CD4-positive, alpha-beta memory T cell (primary cell): ENCODE measurements at places on chromosomes 5 and 9. TPM values are rescaled to one million over a fixed set of nuclear protein-coding genes. Genes with fewer than 3 reads are reported as not detected.

DNA sequence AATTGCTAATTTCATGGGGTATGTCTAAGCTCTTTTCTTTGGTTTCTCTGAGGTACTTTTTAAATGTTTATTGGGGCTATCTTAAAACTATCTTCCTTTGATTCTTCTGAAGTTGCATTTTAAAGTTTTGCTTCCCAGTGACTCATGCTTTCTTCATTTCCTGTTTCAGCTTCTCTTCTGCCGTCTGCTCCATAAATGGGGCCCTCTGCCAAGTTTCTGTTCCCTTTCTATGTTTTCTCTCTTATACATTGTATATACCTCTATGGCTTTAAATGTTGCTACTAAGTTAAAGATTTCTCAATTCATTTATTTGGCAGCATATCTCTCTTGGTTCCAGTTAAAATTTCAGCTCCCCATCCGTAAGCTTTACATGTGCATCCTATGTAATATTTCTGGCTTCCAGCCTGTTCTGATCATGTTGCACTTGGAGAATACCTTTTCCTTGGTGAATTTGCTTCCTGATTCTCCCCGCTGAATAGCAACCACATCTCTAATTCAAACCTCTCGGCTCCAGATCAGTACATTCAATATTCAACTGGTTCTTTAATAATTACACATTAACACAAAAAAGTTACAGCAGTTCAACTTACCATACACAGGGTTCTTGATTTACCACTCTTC lies 125.3 kb downstream of the ST8SIA4 start:
- DNase-seq, result no peak

Gene PCDHA9
- not detected for total RNA-seq

- DNase-seq, result peak; percentile 46
Observed at GRCh38 chr9:70257991-70258691, 637 bp upstream of the SMC5 start.

- DNase-seq, result no peak
Observed at GRCh38 chr5:17852740-17853139, 218.5 kb downstream of the TAF11L14 start.

GRCh38 chr5:97097326-97098230 lies 44.8 kb downstream of the LIX1 start:
- DNase-seq, result no peak

DNA sequence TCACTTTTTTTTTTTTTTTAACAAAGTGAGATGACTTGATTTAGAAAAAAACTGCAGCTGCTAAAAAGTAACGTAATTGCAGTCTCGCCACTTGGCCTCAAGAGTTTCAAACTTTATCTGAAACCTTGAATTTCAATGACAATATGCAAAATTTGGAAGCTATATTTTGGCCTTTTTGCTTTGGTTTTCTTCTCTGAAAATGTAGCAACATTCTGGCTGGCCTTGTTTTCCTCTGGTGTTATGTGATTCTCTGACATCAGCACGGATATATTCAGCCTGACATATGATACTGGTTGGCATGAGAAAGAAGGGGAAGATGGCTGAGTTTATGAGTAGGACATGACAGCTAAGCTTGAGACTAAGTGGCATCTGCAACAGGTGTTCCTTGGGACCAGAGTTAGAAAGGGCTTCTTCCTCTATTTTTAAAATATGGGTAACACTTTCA lies 136.5 kb downstream of the MEF2C start:
- DNase-seq, result no peak

Gene PRLR
- not detected for total RNA-seq

DNA sequence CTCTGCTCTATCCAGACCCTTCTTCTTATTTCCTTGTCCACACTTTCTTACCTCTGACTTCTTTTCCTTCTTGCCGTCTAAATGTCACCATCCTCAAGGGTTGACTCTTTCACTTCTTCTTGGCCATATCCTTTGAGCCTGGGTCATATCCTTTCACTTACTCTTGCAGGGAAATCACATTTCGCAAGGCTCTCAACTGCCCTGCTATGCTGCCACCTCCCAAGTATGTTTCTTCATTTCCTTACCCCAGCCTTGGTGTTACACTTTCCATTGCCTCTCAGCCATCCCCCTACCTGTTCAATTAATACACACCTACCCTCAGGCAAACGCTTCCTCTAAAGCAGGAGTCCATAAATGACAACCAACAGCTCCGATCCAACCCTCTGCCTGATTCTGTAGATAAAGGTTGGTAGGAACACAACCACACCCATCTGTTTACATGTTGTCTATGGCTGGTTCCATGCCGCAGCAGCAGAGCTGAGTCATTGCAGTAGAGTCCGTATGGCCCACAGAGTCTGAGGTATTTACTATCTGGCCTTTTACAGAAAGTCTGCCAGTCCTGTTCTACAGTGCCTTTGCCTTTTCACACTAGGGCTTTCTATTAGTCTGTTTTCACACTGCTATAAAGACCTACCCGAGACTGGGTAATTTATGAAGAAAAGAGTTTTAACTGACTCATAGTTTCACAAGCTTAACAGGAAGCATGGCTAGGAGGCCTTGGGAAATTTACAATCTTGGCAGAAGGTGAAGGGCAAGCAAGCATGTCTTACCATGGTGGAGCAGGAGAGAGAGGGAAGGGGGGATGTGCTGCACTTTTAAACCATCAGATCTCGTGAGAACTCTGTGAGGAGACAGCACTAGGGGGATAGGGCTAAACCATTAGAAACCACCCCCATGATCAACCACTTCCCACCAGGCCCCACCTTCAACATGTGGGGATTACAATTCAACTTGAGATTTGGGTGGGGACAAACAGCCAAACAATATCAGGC lies 97.9 kb downstream of the SV2C start:
- no peak for DNase-seq

DNA sequence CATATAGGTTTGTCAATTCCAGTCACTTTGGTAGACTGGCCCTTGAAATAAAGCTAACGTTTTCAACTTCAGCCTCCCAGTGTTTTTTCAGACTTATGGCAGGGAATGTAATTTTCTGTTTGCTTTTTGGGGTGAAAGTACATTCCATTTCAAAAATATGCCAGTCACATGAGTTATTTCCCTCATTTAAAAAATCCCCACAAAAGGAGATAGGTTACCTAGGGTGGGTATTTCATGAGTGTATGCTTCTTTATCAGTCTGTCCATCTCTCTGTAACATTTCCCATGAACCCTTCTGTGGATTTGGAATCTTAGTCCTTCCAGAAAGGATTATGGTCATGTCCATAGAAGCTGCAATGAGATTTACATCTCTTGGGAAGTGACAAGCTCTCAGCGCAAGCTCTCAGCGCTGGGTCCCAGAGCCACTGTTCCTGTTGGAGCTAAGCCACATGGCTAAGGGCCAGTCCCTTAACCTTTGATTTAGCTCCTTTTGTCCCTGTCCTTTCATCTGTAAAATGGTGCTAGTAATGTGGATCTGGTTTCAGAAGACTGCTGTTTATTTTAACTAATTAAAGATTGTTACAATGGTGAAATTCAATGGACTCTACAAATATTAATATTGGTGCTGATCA lies 294.9 kb downstream of the NR3C1 start:
- no peak for DNase-seq

Gene BARHL1
- not detected for total RNA-seq

DNA sequence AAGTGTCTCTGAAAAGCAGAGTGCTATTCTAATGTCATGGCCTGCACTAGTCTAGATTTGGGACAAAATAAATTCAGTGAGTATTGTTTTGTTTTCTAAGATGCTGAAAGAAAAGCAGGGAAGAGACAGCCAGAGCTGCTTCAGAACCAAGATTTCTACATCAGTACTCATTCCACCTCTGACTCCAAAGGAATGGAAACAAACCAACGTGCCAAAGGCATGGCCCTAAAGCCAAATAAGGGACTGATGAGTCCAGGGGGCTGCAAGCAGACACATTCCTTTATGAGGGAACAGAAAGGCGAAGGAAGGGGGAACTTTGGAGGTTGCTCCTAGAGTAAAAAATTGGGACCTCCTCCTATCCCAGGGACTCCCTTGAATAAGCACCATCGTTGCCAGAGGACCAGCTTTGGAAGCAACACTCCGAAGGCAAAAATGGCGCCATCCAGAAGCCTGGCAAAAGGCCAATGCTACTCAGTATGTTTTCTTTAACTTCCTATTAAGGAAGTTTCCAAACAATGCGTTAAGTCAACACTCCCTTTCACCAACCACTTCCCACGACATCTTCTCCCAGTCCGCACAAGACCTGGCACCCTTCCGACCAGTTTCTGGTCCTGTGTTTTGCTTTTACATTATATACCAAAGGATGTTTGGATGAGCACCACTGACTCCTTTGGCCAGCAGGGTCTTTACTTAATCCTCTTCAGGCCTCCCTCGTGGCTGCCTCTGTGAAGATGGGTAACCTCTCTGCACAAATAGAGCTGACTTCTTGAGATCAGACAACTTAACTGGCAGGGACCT lies 31.6 kb downstream of the ADAM19 start:
- DNase-seq, result no peak

GRCh38 chr9:132164604-132165362 lies 2.9 kb downstream of the NTNG2 start:
- DNase-seq, result no peak

Gene FAM200C
- 0.84 TPM for total RNA-seq

DNA sequence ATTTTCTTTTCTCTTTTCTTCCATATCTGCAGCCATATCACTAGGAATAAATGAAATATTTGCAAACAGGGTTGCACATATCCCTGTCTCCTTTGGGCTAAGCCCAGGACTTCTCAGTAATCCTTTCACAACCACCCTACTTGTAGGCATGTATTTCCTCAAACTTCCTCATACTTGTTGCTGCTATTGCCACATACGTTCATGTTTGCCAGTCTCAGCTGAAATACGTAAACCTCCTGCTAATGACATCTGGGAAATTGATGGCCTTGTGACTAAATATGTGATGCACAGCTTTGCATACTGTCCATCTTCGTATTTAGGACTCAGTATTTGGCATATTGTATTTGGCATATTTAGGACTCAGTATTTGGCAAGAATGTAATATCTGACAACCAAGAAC lies 224.6 kb downstream of the PLK2 start:
- no peak for DNase-seq

Gene COMMD10
- 31.4 TPM for total RNA-seq

GRCh38 chr5:116152169-116152568 lies 67.3 kb downstream of the COMMD10 start:
- DNase-seq, result no peak

GRCh38 chr9:114856215-114856941 lies 50.5 kb upstream of the TNFSF15 start:
- no peak for DNase-seq

DNA sequence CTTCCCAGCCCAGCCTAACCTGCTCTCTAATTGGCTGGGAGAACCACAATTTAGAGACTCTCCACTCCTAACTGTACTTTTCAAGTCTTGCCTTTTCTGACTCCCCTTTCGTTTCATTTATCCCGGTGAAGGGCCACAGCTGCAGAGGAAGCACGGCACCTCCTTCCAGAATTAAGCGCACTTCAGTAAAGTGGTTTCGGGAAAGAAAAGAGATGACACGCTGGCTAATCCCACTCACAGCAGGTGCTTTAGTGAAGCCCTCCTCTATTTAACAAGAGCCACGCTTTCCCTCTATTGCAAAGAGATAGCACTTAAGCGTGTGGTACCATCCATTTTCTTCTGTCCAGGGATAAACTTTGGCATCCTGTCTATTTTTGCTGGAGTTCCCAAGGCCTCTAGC lies 4.8 kb downstream of the DNAH5 start:
- no peak for DNase-seq

Gene IRX2
- total RNA-seq, result not detected

- DNase-seq, result no peak
Observed at GRCh38 chr9:136111910-136112309, 6.8 kb downstream of the TMEM250 start.

DNA sequence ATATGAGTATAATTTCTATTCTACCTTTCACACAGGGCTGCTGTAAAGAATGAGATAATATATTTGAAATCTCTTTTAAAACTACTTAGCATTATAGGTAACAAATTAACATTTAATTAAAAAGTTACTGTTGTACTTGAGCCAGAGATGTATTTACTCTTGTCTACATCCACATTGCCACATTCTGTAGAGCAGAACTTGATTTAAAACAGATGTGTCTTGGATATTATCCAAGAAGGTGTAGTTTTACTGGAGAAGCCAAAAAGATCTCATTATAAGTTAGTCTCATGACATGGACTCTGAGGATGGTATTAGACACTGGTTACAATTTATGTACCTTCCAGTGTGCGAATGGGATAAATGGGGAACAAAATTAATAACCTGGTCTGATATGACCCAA lies 293.1 kb upstream of the CCNH start:
- DNase-seq, result no peak

- DNase-seq, result no peak
Observed at GRCh38 chr5:162221910-162222309, 154.3 kb downstream of the GABRG2 start.

Gene SPINK13
- not detected for total RNA-seq

- DNase-seq, result no peak
Observed at GRCh38 chr9:112115970-112116753, 58.9 kb downstream of the SUSD1 start.

- DNase-seq, result no peak
Observed at GRCh38 chr5:103033696-103034095, 86.2 kb downstream of the GIN1 start.

- no peak for DNase-seq
Observed at GRCh38 chr9:34536685-34537084, 13.9 kb upstream of the ENHO start.

GRCh38 chr9:20636888-20637440 lies 14.7 kb upstream of the MLLT3 start:
- no peak for DNase-seq

DNA sequence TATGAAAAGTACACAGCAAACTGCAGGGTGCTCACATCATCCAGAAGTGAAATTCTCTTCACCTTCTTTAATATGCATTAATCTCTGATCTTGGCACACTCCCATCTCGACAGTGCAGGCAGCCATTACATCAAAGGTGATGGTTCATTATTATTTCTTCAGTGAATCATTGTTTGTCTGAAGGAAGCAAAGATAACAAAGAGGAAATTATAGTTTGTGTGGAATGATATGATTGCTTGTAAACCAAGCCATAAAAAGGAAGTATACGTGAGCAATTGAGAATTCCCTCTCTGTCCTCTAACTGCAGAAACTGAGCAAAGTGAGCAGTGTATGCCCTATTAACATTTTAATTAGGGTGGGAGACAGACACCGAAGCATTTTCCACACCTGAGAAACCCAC lies 171.6 kb upstream of the PPP1R2B start:
- no peak for DNase-seq

GRCh38 chr5:157248821-157249470 lies 17.0 kb upstream of the CYFIP2 start:
- peak; percentile 68 for DNase-seq

DNA sequence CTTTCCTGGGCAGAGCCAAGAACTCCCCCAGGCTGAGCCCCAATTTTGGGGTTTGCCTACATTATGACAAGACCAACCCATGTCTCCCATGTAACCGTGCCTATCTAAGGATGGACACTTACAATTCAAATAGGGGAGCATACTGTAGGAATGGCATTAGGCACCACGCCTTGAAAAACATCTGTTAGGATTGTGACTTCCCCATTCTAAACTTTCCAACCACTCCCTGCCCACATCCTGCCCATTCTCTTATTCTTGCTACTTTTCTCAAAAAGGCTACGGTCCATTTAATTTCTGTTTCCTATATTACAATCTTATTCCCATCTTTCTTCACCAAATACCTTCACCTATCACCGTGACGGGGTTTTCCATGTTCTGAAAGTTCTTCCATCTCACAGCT lies 99.2 kb downstream of the LPAR1 start:
- DNase-seq, result no peak

Gene CHMP5
- 32.3 TPM for total RNA-seq

- DNase-seq, result peak; percentile 50
Observed at GRCh38 chr5:392431-392988, 50.5 kb upstream of the EXOC3 start.
